MCF 10A (cell line): ENCODE measurements at places on chromosomes 1 and 21. TPM values are rescaled to one million over a fixed set of nuclear protein-coding genes. Genes with fewer than 3 reads are reported as not detected.

- peak overlapping the region; percentile 50 for H3K27ac ChIP-seq
- no peaks in the 10 kb centered on the region for H3K36me3 ChIP-seq
- no peaks in the 10 kb centered on the region for H3K27me3 ChIP-seq
- H3K4me1 ChIP-seq = peaks cover 20% of the 10 kb centered on the region
- no peak for DNase-seq
Observed at GRCh38 chr1:198122693-198123092, 34.1 kb upstream of the NEK7 start.

GRCh38 chr1:224582041-224582440 is 34.1 kb upstream of the CNIH3 start:
- no peak overlapping the region for H3K4me3 ChIP-seq
- H3K4me1 ChIP-seq = peaks cover 8% of the 10 kb centered on the region

DNA sequence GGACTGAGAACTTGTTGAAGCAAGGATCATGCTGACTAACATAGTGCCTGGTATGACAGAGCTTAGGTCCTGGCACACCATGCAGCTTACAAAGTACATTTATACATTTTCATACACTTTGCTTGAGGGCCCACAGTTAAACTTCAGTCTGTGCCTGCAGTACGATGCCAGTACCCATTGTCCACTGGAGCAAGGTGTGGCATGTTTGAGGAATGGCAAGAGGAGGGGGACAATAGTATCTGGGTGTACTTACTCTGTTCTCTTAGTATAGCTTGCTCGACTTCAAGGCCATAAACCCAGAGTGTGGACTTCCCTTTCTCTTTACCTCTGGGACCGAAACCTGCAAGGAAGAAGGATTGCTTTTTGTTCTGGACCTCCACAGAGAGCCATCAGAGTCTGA is 6.8 kb upstream of the YBX1 start:
- H3K27ac ChIP-seq = peak overlapping the region; percentile 53
- no peaks in the 10 kb centered on the region for H3K27me3 ChIP-seq
- no peak for DNase-seq
- H3K36me3 ChIP-seq = peaks cover 25% of the 10 kb centered on the region

- H3K27me3 ChIP-seq = no peaks in the 10 kb centered on the region
- H3K4me1 ChIP-seq = no peaks in the 10 kb centered on the region
- H3K4me3 ChIP-seq = no peak overlapping the region
- H3K27ac ChIP-seq = no peak overlapping the region
Observed at GRCh38 chr21:16789636-16790035, 723.2 kb upstream of the CXADR start.

DNA sequence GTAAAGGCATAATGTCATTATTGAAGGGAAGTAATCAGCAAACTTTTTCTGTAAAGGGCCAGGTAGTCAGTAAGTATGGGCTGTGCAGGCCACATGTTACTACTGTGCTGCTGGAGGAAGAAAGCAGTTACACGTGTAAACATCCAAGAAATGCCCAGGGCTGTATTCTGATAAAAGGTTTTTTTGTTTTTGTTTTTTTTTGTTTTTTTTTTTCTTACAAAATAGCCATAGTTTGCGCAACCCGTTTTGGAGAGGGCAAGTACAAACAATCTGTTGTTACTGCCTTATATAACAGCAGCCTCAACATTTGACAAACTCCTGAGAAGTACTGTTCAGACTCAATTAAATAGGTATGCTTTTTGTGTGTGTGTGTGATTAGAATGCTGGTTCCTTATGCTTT is 26.7 kb upstream of the MTMR11 start:
- peaks cover 84% of the 10 kb centered on the region for H3K36me3 ChIP-seq
- H3K27me3 ChIP-seq = no peaks in the 10 kb centered on the region
- peak overlapping the region; percentile 46 for H3K27ac ChIP-seq
- DNase-seq = peak; percentile 55
- peaks cover 22% of the 10 kb centered on the region for H3K4me1 ChIP-seq

GRCh38 chr1:67683316-67683715 is 1.7 kb upstream of the GADD45A start:
- H3K4me3 ChIP-seq = peak overlapping the region; percentile 87
- DNase-seq = peak; percentile 85
- peak overlapping the region; percentile 59 for H3K27ac ChIP-seq
- peaks cover 33% of the 10 kb centered on the region for H3K4me1 ChIP-seq

GRCh38 chr21:45388611-45389296 is 16.2 kb upstream of the COL18A1 start:
- no peaks in the 10 kb centered on the region for H3K4me1 ChIP-seq
- H3K4me3 ChIP-seq = no peak overlapping the region
- no peaks in the 10 kb centered on the region for H3K36me3 ChIP-seq
- H3K27me3 ChIP-seq = peaks cover 29% of the 10 kb centered on the region
- H3K27ac ChIP-seq = no peak overlapping the region

DNA sequence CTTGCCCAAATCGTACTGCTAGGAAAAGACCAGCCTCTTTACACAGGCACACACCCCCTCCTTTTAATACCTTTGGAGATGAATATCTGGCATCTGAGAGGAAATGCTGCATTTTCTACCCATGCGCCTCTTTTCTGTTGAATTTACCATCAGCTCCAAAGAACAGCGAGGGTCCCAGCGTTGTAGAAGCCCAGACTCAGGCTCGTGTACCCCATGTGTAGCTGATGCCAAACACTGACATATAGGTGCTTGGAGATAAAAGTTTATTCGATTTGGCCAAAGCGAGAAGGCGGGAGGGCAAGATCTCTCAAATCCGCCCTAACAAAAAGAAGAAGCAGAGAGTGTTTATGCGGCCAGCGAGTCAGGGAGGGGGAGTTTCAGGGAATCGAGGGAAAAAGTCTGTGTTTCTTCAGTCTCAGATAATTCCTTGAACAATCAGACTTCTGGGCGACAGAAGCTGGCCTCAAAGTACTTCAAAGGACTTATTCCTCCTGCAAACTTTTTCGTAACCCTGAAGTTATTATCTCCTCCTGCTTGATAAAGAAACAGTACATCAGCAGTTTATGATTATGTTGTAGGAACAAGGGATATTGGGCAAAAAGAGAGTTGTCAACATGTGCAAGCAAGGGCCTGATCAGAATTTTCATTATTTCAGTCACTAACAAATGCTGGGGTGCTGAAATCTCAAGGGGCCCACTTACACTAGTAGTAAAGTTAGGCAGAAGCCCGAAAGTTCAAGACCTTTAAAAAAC is 642 bp upstream of the CREG1 start:
- H3K4me3 ChIP-seq = peak overlapping the region; percentile 87
- H3K36me3 ChIP-seq = peaks cover 10% of the 10 kb centered on the region
- no peak for DNase-seq
- H3K4me1 ChIP-seq = peaks cover 50% of the 10 kb centered on the region
- peak overlapping the region; percentile 36 for H3K27ac ChIP-seq
- H3K27me3 ChIP-seq = no peaks in the 10 kb centered on the region

GRCh38 chr1:18716785-18717678 is 86.4 kb downstream of the PAX7 start:
- H3K4me1 ChIP-seq = no peaks in the 10 kb centered on the region
- peaks cover 72% of the 10 kb centered on the region for H3K27me3 ChIP-seq
- DNase-seq = no peak
- no peaks in the 10 kb centered on the region for H3K36me3 ChIP-seq
- H3K4me3 ChIP-seq = no peak overlapping the region
- H3K27ac ChIP-seq = no peak overlapping the region

DNA sequence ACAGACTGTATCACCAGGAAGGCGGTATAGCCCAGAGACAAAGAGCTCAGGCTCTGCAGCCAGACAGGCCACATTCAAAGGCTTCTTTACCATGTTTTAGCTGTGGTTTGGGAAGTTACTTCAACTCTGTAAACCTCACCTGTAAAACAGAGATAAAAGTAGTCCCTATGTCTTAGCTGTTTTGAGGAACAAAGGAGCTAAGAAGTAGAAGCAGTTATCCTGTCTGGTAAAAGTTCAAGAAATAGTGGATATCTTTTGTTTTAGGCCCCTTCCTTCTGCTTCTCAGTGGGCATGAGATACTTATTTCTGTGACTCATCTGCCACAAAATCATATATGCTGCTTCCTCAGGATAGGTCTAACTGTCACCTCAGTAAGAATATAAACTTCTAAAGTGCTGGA is 6.5 kb downstream of the CD34 start:
- H3K27ac ChIP-seq = peak overlapping the region; percentile 13
- peaks cover under 1% of the 10 kb centered on the region for H3K27me3 ChIP-seq
- no peaks in the 10 kb centered on the region for H3K36me3 ChIP-seq
- no peak for DNase-seq

- no peaks in the 10 kb centered on the region for H3K36me3 ChIP-seq
- peaks cover 18% of the 10 kb centered on the region for H3K4me1 ChIP-seq
- no peaks in the 10 kb centered on the region for H3K27me3 ChIP-seq
Observed at GRCh38 chr1:67610450-67610849, 74.6 kb upstream of the GADD45A start.

GRCh38 chr1:102790997-102791396 is 317.3 kb downstream of the COL11A1 start:
- DNase-seq = peak; percentile 30
- no peaks in the 10 kb centered on the region for H3K4me1 ChIP-seq
- no peak overlapping the region for H3K27ac ChIP-seq
- H3K4me3 ChIP-seq = no peak overlapping the region

- H3K27ac ChIP-seq = no peak overlapping the region
- peaks cover 31% of the 10 kb centered on the region for H3K4me1 ChIP-seq
- no peak overlapping the region for H3K4me3 ChIP-seq
- H3K27me3 ChIP-seq = no peaks in the 10 kb centered on the region
- peak; percentile 54 for DNase-seq
- H3K36me3 ChIP-seq = no peaks in the 10 kb centered on the region
Observed at GRCh38 chr1:94725566-94725965, 94.6 kb upstream of the SLC44A3 start.

- peak overlapping the region; percentile 97 for H3K27ac ChIP-seq
- no peaks in the 10 kb centered on the region for H3K27me3 ChIP-seq
- H3K36me3 ChIP-seq = peaks cover 10% of the 10 kb centered on the region
- H3K4me1 ChIP-seq = peaks cover 61% of the 10 kb centered on the region
Observed at GRCh38 chr1:206686478-206687249, 2.0 kb downstream of the MAPKAPK2 start.

GRCh38 chr1:104476126-104476525 is 726.4 kb downstream of the AMY1C start:
- no peaks in the 10 kb centered on the region for H3K36me3 ChIP-seq
- H3K4me1 ChIP-seq = peaks cover 5% of the 10 kb centered on the region
- H3K4me3 ChIP-seq = no peak overlapping the region
- H3K27ac ChIP-seq = no peak overlapping the region

DNA sequence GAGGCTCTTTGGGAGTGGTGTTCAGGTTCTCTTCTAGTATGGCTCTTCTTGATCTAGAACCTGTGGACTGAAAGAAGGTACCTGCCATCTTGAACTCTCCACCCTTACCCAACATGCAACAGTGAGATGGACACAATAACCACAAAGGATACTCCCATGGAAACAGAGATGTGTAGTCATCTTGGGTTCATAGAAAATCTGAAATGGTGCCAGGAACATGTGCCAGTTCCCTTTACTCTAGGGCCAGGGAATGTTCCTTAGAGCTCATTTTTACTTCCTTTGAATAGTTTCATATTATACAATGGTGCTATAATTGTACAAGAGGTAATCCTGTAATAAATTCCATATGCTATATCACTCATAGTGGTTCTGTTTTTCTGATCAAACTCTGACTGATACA is 13.2 kb upstream of the SCYL3 start:
- H3K27ac ChIP-seq = no peak overlapping the region
- no peak overlapping the region for H3K4me3 ChIP-seq
- no peaks in the 10 kb centered on the region for H3K36me3 ChIP-seq
- no peaks in the 10 kb centered on the region for H3K4me1 ChIP-seq
- H3K27me3 ChIP-seq = no peaks in the 10 kb centered on the region

- H3K27me3 ChIP-seq = no peaks in the 10 kb centered on the region
- H3K27ac ChIP-seq = peak overlapping the region; percentile 30
- peaks cover 20% of the 10 kb centered on the region for H3K4me1 ChIP-seq
- DNase-seq = peak; percentile 40
Observed at GRCh38 chr1:84298684-84299535, 2.6 kb upstream of the SAMD13 start.

GRCh38 chr21:31334648-31335121 is 9.4 kb downstream of the TIAM1 start:
- DNase-seq = no peak
- H3K4me1 ChIP-seq = peaks cover 25% of the 10 kb centered on the region
- no peaks in the 10 kb centered on the region for H3K36me3 ChIP-seq
- no peaks in the 10 kb centered on the region for H3K27me3 ChIP-seq

- H3K27me3 ChIP-seq = peaks cover 19% of the 10 kb centered on the region
- no peak for DNase-seq
- no peak overlapping the region for H3K4me3 ChIP-seq
- no peaks in the 10 kb centered on the region for H3K4me1 ChIP-seq
- no peaks in the 10 kb centered on the region for H3K36me3 ChIP-seq
Observed at GRCh38 chr1:20081353-20081810, 11.4 kb downstream of the PLA2G5 start.

DNA sequence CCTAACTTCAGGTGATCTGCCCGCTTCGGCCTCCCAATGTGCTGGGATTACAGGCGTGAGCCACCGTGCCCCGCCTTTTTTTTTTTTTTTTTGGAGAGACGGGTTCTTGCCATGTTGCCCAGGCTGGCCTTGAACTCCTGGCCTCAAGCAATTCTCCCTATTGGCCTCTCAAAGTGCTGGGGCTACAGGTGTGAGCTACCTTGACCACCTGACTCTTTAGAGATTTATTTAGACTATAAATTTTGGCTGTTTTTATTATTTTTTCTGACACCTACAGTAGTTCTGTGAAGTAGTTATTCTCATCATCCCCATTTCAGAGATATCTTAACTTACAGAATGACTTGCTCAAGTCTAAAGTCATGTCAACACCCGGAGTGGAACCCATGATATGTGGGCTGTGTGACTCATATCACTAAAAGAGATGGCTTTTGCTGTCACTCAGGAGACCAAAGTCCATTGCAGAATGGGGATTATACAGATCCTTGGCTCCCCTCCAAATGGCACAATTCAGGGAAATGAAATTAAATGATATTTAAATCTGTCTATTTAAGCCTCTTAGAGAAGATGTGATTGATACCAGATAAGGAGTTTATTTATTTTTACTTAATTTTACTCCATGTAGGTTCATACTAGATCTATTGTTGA is 93.2 kb downstream of the CTH start:
- no peaks in the 10 kb centered on the region for H3K4me1 ChIP-seq
- no peak overlapping the region for H3K27ac ChIP-seq
- H3K27me3 ChIP-seq = no peaks in the 10 kb centered on the region
- DNase-seq = no peak

GRCh38 chr1:156821801-156822200 is 5.2 kb upstream of the SH2D2A start:
- peaks cover 18% of the 10 kb centered on the region for H3K4me1 ChIP-seq
- H3K27ac ChIP-seq = no peak overlapping the region
- peak; percentile 41 for DNase-seq

DNA sequence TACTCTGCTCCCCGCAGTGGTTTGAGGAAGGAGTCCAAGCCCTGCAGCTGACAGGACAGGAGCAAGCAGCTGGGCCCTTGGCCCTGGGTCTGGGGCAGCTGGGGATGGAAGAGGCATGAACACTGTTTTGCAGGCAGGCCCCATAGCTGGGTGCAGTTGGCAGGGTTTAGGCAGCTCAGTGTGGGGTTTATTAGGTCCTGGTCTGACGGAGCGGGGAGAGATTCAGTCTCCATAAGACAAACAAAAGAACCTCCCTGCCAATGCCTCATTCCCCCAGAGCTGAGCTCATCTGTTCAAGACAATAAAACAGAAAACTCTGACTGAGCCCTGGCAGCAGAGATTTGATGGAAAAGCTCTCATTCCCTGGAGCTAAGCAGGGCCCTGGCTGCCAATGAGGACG is 37.3 kb downstream of the OLFML2B start:
- H3K27ac ChIP-seq = no peak overlapping the region
- no peak for DNase-seq
- H3K36me3 ChIP-seq = peaks cover 5% of the 10 kb centered on the region
- no peaks in the 10 kb centered on the region for H3K4me1 ChIP-seq
- H3K27me3 ChIP-seq = peaks cover 38% of the 10 kb centered on the region

ADAM30 gene
- not detected in 2 replicates for total RNA-seq

RIIAD1 gene
- not detected in 2 replicates for total RNA-seq

CYB561D1 gene
- 6.9 and 7.8 TPM in 2 replicates for total RNA-seq

CD1B gene
- not detected in 2 replicates for total RNA-seq

KPRP gene
- total RNA-seq = 0.12 and 0.25 TPM in 2 replicates

SPRR1A gene
- total RNA-seq = not detected in 2 replicates

ETNK2 gene
- 6.7 and 9.5 TPM in 2 replicates for total RNA-seq

FCER1G gene
- 1.0 and 2.1 TPM in 2 replicates for total RNA-seq

TRIM58 gene
- total RNA-seq = not detected in 2 replicates

SYT6 gene
- total RNA-seq = not detected in 2 replicates

NBPF3 gene
- 5.5 and 6.5 TPM in 2 replicates for total RNA-seq
